ENCODE measurements at places on chromosomes 3 and 15.

- no peak for DNase-seq
Observed at GRCh38 chr3:15973940-15974339, 176.2 kb upstream of the ANKRD28 start.

GRCh38 chr15:31298707-31299172 is 27.9 kb upstream of the KLF13 start:
- DNase-seq: no peak

DNA sequence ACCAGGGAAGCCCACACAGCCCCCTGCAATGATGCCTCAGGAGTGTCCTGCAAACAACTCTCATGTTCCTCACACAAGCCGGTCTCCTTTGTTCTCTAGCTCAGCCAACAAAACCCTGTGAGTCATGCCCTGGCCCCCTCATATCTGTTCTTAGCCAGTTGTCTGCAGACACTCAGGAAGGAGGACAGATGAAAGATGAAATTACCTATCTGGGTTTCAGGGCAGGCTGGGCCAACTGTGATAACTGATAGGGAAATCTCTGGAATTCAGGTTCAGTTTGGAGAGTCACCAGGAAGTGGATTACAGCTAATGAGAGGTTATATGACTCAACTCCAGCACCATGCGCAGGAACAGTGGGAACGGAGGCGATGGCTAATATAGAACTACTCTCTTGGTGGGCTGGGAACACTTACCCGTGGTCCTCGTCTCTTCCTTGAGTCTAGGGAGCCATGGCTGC is 352.0 kb upstream of the ADAMTS9 start:
- no peak for DNase-seq

DNA sequence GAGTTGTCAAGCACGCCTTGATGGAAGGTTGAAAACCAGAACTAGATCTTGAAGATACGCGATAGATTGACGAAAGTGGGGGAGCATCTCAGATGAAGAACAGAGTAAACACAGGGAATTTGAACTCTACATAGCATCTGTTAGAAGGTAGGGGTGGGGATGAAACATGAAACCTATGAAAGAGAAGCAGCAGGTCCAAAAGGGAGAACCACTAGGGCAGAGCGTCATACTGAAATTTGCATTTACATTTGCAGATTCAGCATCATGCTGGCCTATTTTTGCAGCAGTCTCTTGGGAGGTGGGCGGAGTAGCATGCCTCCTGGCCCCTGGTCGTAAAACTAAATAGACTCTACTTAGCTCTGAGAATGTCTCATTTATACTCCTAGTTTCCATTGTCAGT is 46.1 kb upstream of the RASGRP1 start:
- DNase-seq: peak; percentile 68

- no peak for DNase-seq
Observed at GRCh38 chr15:99568625-99569352, 3.0 kb downstream of the MEF2A start.

- no peak for DNase-seq
Observed at GRCh38 chr3:18077128-18077840, 334.9 kb upstream of the TBC1D5 start.

GRCh38 chr3:69445498-69445897 is 59.6 kb upstream of the FRMD4B start:
- no peak for DNase-seq

DNA sequence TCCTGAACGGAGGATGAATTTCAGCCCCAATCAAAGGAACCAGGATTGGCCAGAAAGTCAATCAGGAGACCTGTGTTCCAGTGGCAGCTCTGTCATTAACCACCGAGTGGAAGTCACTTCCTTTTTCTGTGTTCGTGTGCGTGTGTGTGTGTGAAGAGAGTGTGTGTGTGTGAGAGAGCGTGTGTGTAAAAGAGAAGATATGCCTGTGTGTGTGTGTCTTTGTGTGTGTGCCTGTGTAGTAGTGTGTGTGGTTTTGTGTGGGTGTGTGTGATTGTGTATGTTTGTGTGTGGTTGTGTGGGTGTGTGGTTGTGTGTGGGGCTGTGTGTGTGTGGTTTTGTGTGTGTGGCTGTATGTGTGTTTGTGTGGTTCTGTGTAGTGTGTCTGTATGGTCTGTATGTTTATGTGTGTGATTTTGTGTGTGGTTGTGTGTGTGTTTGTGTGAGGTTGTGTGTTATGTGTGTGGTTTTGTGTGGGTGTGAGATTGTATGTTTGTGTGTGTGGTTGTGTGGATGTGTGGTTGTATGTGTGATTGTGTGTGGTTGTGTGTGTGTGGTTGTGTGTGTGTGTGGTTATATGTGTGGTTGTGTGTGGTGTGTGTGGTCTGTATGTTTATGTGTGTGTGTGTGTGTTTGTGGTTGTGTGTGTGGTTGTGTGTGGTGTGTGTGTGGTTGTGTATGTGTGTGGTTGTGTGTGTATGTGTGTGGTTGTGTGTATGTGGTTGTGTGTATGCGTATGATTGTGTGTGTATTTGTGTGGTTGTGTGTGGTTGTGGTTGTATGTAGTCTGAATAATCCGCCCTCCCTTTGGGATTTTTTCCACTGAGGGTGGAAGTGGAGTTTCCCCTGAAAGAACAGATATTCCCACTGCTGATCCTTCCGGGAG is 314.4 kb downstream of the SHQ1 start:
- DNase-seq: no peak

GRCh38 chr3:167892205-167892604 is 156.7 kb downstream of the SERPINI1 start:
- no peak for DNase-seq

DNA sequence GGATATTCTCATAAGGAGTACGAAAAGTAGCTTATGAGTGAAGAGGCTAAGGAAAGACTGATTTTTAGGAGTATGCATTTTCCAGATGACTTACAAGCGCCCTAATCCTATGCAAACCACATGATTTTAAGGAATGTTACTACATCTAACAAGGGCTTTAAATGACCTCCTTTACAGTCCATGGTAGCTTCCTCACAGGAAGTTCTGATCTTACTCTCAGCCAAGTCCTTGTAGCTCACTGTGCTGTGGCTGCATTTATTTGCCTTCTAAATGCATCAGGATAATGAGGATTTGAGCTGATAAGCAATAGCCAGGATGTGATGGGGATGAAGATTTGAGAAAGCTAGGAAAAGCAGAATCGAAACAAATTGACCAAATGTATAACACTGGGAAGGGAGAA is 896.0 kb downstream of the MCTP2 start:
- no peak for DNase-seq

Data from activated CD4-positive, alpha-beta T cell treated with anti-CD3 and anti-CD28 coated beads, Interleukin-2, amount 50 U/mL, for 48 hours (primary cell).